ENCODE measurements at places on chromosomes 1 and 21.
A peak's percentile ranks its signal among the peaks of the same experiment; 100 is the strongest.

DNA sequence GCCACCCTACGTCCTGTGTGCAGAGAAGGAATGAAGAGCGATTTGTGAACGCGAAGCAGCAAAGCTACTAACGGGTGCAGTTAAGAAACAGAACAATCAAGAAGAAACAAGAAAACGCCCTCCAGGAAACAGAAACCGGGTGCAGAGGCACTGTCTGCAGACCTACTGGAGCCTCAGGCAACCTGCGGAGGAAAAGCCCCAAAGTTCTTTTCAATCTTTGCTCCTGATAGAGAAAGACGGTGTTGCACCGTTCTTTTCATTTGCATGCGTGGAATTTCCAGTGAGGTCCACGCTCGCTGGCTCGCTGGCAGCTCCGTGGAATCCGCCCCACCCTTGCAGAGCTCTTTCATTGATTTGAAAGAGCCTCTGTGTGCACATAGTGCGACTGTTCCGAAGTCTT, 37.0 kb upstream of the PDE9A start:
- DNase-seq = no peak

DNA sequence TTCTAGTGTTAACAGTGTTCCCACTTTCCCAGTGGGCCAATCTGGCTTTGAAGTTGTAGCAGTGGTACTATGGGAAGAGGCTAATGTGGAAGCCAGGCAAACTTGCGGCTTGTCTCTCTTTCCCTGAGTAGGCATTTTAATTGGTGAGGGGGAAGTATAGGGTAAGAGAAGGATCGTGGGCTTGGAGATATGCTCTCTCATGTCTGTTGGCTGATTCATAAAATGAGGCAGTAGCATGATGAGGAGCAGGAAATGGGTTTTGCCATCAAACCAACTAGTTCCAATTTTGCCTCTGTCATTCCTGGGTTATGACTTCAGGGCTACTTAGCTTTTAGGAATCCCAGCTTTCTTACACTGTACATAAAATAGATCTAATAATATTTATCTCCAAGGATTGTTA, 12.1 kb downstream of the C8A start:
- DNase-seq = no peak

DNA sequence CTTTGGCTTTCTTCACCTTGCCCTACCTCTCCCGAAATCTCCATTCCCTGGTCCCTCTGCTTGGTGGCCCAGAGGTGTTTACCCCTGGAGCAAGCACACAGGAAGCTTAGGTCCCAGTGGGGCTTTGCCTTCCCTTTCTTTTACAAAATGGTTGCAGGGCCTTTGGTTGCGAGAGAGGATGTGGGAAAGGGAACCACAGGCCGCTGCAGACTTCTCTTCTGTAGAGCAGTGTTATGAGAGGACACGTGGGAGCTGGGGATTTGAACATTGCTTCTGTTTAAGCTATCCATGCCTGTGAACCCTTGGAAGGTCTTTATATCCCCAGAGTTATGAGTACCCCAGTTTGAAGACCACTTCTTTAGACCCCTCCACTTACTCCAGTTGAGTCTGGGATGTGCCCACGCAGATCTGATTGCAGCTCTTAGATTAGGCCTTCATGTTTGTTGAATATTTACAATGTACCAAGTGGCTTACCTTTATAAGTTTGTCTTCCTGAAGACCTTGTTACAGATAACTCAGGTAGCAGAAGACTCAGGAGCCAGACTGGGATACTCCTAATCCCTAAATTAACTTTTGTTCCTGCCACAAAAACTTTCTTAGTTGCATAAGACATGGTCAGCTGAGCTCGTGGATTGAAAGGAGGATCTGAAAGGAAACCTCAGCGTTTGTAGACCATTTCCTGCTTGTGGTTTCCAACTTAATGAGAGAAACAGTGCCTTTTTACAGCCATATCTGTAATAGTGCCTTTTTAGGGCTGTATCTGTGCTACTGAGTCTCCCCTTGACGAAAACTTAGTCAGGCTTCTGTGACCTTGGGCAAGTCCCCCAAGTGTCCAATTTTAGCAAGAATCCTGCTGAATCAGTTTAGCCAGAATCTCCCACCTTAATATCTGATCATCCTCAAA, 21.9 kb upstream of the IVNS1ABP start:
- no peak for DNase-seq

DNA sequence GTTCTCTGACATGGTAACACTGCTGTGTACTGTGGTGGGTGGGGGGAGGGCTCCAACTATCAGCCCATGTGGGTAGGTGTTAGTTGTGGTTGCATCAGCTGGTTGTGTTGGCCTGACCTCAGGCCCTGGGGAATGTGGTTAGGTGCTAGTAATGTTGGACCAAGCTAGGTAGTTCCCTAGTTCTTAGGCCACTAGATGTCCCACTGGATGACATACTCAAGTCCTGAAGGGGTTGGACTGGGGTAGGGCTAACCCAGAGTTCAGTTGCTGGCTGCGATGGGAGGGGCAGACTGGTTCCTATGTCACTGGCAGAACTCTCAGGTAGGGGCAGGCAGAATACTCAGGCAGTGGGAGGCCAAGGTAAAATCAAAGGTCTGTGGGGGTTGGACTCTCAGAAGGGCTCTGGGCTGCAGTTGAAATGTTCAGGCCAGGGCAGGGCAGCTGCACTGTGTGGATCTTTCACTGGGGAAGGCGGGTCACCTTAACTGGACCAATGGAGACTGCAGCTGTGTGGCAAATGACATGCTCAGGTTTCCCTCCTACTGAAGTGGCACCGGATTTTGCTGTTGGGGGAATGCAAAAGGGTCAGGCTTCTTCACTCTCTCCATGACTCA, 870.7 kb downstream of the LRRIQ3 start:
- DNase-seq = no peak

- DNase-seq = no peak
Observed at GRCh38 chr1:222896630-222897526, 82.0 kb downstream of the DISP1 start.

DNA sequence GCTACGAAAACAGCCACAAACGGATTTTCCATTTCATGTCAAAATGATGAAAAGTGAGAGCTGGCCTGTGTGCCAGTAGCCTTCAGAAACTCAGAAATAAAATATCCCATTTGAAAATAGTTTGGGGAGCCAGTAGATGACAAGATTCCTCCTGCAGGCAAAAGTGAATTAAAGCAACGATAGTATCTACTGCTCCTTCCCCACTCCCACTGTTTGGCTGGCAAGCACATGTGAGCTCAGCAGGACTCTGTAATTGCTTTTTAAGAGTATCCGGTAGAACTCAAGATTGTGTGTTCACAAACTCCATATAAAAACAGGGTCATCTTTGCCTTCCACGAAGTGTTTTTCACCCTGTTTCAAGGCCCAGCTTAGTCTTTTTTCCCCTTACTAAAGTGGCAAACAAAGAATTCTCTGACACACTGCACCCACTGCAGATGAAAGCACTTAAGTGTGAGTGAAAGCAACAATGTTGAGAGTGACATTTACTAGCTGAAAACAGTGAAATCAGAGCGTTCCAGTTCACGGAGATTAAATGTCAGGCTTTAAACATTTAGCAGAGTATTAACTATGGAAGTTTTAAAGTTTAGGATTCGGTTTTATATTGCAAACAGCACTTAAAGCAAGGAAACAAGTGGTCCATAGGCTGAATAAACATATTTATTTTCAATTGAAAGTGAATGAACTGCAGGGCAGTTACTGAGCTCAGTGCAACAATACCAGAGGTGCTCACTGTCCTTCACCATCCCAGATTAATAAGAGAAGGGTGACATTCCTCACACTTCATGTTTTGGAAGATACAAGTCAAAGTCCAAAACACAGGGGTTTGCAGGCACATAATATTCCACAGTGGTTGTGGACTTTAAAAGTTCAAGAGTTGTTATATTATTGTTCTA, 70.0 kb downstream of the ALG14 start:
- no peak for DNase-seq

GRCh38 chr1:204791453-204792353, 79.0 kb upstream of the NFASC start:
- peak; percentile 72 for DNase-seq

DNA sequence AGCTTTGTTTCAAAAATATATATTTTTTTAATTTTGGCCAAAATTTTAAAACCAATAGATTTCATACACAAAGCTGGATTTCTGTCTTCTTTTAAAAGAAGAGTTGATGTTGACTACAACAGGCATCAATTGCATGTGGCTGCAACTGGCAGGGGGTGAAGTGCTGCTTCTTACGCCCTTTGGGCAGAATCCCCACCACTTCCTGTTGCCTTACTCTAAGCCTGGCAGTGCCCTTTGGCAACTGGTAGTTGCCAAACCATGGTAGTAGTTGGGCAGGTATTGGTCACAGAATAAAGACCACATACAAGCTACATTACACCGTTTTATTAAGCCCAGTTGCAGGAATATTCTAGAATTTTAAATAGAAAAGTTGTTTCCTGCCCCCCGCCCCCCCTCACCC, 17.0 kb downstream of the LAMC2 start:
- no peak for DNase-seq

DNA sequence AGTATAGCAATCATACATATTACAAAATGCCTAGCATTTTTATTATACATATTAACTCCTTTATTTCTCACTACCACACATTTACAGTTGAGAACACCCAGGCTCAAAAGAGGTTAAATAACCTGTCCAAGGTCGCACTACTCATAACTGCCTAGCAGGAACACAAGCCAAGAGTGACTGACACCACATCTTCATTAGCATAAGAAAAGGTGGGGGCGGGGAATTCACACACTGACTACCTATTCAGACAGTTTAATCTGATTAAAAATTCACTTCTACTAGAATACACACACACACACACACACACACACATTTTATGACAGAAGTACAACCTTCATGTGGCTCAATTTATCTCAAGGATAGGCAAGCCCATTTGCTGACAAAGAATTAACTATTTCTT, 77.8 kb upstream of the CACHD1 start:
- DNase-seq = no peak

- DNase-seq = no peak
Observed at GRCh38 chr21:45451091-45451740, 46.3 kb downstream of the COL18A1 start.
